ENCODE measurements at places on chromosomes 4 and X. TPM values are rescaled to one million over a fixed set of nuclear protein-coding genes. Genes with fewer than 3 reads are reported as not detected.

GRCh38 chr4:151675411-151675971, 85.3 kb downstream of the GATB start:
- no peaks in the 10 kb centered on the region for H3K36me3 ChIP-seq
- DNase-seq, result no peak
- H3K27me3 ChIP-seq, result no peaks in the 10 kb centered on the region
- H3K4me1 ChIP-seq, result no peaks in the 10 kb centered on the region
- H3K27ac ChIP-seq, result peak overlapping the region; percentile 61

- no peaks in the 10 kb centered on the region for H3K4me1 ChIP-seq
- no peak overlapping the region for H3K27ac ChIP-seq
- no peak for DNase-seq
- peaks cover 4% of the 10 kb centered on the region for H3K27me3 ChIP-seq
- no peaks in the 10 kb centered on the region for H3K36me3 ChIP-seq
These were observed 45.4 kb upstream of the MAGEC2 start for GRCh38 chrX:142250502-142250901.

DNA sequence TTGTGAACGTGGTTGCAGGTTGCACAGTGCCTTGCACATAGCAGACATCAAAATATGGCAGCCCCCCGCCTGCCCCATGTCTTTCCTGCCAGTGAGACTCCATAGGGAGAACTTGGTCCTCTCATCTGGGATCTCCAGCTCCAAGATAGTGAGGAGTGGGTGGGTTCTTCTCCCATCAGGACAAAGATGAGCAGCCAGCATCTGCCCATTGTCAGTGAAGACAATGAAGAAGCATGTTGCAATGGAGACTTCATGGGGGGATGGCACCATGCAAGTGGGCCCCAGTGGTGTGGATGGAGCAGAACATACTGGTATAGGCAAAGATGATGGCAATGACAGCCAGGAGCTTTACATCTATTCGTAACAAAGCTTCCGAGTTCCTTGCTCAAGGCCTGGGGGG, 80.2 kb downstream of the STARD8 start:
- no peak overlapping the region for H3K27ac ChIP-seq
- peaks cover 85% of the 10 kb centered on the region for H3K27me3 ChIP-seq
- no peaks in the 10 kb centered on the region for H3K4me1 ChIP-seq
- no peak overlapping the region for H3K4me3 ChIP-seq

GRCh38 chrX:34612036-34612435, 45.0 kb downstream of the TMEM47 start:
- no peaks in the 10 kb centered on the region for H3K4me1 ChIP-seq
- H3K27ac ChIP-seq, result no peak overlapping the region
- no peak for DNase-seq
- H3K27me3 ChIP-seq, result peaks cover 4% of the 10 kb centered on the region
- no peak overlapping the region for H3K4me3 ChIP-seq
- H3K36me3 ChIP-seq, result no peaks in the 10 kb centered on the region

DNA sequence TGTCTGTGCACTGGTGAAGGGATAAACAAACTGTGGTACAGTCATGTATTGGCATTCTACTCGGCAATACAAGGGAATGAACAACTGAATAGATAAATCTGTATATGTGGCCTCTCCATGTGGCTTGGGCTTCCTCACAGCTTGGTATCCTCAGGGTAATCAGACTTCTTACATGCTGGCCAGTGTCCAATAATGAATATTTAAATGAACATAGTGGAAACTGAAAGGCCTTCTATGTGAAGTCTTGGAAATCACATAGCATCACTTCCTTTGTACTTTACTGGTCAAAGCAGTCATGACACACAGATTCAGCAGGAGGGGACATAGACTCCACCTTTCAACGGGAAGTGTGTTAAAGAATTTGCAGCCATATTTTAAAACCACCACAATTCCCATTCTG, 33.4 kb upstream of the GPR101 start:
- no peak overlapping the region for H3K4me3 ChIP-seq
- DNase-seq, result no peak
- H3K36me3 ChIP-seq, result no peaks in the 10 kb centered on the region
- no peaks in the 10 kb centered on the region for H3K4me1 ChIP-seq
- peaks cover 35% of the 10 kb centered on the region for H3K27me3 ChIP-seq

GRCh38 chr4:24040811-24041210, 151.0 kb upstream of the PPARGC1A start:
- no peak overlapping the region for H3K4me3 ChIP-seq
- no peaks in the 10 kb centered on the region for H3K27me3 ChIP-seq
- H3K36me3 ChIP-seq, result no peaks in the 10 kb centered on the region
- DNase-seq, result no peak

DNA sequence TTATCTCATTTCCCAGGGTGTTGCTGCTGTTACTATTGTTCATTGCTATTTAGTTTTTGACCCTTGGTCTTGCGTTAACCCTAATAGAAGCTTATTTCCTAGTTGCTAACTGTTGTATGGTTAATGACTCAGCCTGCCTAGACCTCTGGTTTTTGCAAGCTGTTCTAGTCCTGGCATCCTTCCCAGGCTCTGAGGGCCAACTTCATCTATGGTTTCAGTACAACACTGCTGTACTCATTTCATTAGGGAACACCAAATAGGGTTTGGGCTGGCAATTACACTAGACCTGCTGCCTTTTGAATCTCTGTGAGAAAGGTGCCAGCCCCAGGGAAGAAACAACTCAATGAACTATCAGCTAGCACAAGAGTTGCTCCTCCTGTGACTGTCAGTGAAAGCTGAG, 59.6 kb downstream of the DCX start:
- peaks cover 55% of the 10 kb centered on the region for H3K27me3 ChIP-seq
- DNase-seq, result peak; percentile 24
- H3K27ac ChIP-seq, result no peak overlapping the region
- no peaks in the 10 kb centered on the region for H3K4me1 ChIP-seq
- no peaks in the 10 kb centered on the region for H3K36me3 ChIP-seq

DNA sequence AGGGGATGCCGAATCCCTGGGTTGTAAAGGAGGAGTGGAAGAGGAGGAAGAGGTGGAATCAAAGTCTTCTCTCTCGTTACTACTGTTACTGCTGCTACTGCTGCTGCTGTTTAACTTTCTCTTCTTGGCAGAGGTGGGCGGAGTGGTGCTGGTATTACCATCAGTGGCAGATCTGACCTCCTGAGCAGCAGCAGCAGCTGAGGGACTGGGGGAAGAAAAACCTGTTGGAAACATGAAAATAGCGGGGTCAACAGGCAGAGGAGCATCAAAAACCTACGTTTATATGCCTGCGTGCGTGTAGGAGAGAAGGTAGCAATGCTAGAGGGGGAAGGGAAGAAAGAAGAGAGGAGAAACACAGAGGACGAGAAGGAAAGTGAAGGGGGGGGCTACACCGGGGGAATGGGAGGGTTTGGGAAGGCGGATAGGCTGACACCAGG, 339 bp downstream of the CUL4B start:
- DNase-seq, result no peak
- peaks cover 4% of the 10 kb centered on the region for H3K27me3 ChIP-seq
- H3K4me3 ChIP-seq, result peak overlapping the region; percentile 80
- H3K36me3 ChIP-seq, result no peaks in the 10 kb centered on the region
- peak overlapping the region; percentile 96 for H3K27ac ChIP-seq

- no peak overlapping the region for H3K4me3 ChIP-seq
- no peaks in the 10 kb centered on the region for H3K27me3 ChIP-seq
- H3K4me1 ChIP-seq, result no peaks in the 10 kb centered on the region
- H3K36me3 ChIP-seq, result no peaks in the 10 kb centered on the region
- no peak overlapping the region for H3K27ac ChIP-seq
These were observed 31.9 kb downstream of the RHOH start for GRCh38 chr4:40228497-40229365.

CSAG3 gene
- not detected for total RNA-seq

TMPRSS11A gene
- total RNA-seq, result not detected

LIAS gene
- total RNA-seq, result 10.6 TPM
